H9 (cell line): ENCODE measurements at places on chromosomes 13 and 19.

DNA sequence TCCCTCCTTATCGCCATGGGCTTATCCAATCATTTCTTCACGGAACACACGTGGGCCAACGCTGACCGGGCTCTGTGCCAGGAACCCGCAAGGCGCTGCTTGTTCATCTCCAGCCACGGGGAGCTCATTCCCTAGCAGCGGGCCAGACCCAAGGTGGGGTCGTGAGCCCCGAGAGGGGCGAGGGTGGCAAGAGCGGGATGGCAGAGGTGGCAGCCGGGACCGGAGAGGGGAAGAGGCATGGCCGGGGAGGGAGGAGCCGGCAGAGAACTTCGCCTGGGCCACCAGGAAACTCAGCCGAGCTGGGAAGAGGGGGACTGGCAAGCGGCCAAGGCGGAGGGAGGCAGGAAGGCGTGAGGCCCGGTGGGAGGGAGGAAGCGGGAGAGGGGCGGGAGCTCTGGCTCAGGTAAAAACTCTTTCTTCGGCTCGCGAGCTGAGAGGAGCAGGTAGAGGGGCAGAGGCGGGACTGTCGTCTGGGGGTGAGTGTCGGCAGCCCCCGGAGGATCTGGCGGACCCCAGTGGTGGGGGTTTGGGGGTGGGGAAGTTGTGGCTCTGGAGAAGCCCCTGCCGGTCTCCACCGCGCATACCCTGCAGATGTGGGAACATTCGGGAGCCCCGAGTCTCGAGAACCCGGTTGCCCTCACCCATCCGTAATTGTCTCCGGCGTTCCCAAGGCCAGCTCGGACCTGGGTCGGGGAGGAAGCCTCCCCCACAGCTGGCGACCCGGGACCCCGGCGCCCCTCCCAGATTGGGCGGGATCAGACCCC, at the start of gene B3GNT3:
B3GNT3 (plus strand) TSS at position 408 of the 764 bp plus-strand sequence. CDS start 12,670 bp downstream, outside the sequence.
- peak; percentile 82 for DNase-seq

- no peak for DNase-seq
These were observed 146.2 kb downstream of the DCT start for GRCh38 chr13:94333131-94333820.

DNA sequence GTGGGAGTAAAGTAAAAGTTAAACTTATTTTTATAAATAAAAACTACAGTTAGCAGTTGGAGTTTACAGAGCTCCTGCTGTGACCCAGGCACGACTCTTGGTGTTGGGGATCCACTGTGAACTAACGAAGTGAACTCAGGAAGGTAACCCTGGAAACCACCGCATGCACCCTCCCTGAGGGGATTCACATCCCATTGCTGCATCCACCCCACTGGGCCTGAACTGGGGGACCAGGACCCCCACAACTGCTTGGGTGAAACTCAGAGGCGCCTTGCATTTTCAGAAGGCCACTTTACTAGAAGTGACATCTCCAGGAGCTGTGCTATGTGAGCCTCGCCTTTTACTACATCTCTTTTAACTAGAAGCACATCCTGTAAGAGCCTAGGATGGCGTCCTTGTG, 166.4 kb downstream of the TEX29 start:
- no peak for DNase-seq

DNA sequence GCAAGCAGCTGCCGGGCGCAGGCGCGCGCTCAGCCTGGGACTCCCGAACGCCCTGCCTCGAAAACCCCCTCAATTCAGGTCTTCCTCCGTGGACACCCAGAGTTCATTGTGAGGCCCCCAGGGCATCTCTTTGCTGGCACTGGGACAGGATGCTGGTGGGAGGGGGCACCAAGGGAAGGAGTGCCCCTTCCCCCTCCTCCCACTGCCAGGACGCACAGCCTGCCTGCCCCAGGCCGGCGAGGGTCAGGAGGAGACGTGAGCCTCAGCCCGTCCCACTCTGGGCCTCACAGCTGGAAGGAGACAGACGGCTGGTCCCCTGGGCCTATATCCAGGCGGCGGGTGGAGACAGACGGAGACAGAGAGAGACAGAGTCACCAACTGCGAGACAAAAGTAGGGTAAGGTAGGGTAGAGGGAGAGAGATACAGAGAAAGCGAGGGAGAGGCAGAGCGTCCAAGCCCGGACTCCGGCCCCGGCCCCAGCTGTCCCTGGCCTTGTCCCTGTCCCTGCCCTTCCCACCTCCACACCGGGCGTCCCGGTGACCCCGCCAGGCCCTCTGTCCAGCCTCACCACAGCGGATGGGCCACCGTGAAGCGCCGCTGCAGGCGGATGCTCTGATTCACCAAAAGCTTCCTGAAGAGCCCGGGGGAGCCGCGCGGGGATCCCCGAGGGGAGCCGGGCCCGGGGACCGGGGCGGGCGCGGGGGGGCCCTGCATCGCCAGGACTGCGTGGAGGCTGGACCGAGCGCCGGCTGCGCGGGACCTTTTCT, at the start of gene PDE4C:
PDE4C (minus strand) TSS at position 737 of the 767 bp plus-strand sequence; CDS start at position 714, 23 bp downstream.
- DNase-seq, result peak; percentile 55

GRCh38 chr13:101512650-101513049, 60.2 kb downstream of the ITGBL1 start:
- no peak for DNase-seq

GRCh38 chr13:49185264-49185663, 34.9 kb upstream of the MLNR start:
- DNase-seq, result no peak

- no peak for DNase-seq
These were observed 724.0 kb upstream of the MIR17HG start for GRCh38 chr13:90623318-90624011.

GRCh38 chr13:59531571-59532091, 632.1 kb downstream of the DIAPH3 start:
- DNase-seq, result peak; percentile 68

GRCh38 chr19:3768015-3768747, 3.8 kb downstream of the RAX2 start:
- DNase-seq, result no peak

DNA sequence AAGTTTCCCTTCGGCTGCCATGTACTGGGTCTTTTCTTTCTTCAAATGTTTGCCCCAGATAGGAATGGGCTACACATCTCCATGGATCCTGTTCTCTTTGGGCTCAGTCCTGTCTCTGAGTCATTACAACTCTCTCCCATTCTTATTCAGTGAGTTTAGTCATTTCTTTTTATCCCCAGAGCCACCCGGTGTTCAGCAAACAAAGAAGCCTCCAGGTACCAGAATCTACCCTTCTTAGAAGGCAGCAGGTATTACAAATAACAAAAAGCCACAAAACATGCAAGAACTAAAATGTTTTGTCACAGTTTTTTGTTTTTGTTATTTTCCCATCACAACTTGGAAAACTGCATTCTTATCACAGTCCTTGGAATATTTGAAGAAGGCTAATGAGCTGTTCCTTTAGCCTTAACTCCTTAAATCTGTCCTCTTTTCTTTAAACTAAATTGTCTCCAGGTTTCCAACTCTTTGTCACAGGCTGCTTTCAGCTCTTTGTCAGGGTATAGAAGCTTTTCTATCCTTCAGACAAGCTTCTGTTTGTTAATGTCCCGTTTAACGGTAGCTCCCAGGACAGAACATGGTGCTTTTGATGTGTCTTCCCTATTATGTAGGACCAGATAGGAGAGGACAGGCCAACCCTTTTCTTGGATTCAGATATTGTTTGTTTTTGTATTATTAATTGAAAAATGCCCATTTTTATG, 215.5 kb upstream of the HTR2A start:
- DNase-seq, result peak; percentile 53

- no peak for DNase-seq
These were observed 42.7 kb upstream of the AKAP11 start for GRCh38 chr13:42229287-42229686.

GRCh38 chr19:28705008-28705407, 507.9 kb downstream of the UQCRFS1 start:
- DNase-seq, result no peak

DNA sequence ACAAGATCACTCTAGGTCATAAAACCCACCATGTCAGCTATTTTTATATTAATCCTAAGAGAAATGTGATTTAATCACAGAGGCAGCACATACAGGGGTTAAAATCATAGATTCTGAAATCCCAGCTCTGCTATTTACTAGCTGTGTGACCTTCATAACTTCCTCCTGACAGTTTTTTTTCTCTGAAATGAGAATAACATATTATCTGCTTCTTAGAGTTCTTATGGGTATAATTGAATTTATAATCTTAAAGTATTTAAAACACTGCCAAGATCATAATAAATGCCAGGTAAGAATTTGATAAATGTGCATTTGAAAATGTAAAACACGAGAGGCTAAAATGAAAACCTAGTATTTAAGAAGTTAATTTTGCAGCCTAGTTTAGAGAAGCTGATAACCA, 722.9 kb downstream of the SLITRK6 start:
- DNase-seq, result no peak

GRCh38 chr13:43877326-43877725, 2.2 kb downstream of the CCDC122 start:
- DNase-seq, result no peak

DNA sequence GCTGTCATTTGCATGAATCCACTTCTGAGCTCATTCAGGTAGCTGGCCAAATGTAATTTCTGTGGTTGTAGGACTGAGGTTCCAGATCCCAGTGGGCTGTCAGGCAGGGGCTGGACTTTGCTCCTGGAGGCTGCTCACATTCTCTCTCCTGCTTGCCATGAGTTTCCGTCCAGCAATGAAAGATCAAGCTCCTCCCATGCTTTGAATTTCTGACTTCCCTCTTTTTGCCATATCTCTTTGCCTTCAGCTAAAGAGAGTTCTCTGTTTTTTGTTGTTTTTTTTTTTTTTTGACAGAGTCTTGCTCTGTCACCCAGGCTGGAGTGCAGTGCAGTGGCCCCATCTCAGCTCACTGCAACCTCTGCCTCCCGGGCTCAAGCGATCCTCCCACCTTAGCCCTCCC, 76.9 kb downstream of the ING1 start:
- no peak for DNase-seq

GRCh38 chr13:85486663-85487062, 312.6 kb downstream of the SLITRK6 start:
- no peak for DNase-seq

GRCh38 chr19:3660493-3661219, 34.1 kb upstream of the CACTIN start:
- no peak for DNase-seq

DNA sequence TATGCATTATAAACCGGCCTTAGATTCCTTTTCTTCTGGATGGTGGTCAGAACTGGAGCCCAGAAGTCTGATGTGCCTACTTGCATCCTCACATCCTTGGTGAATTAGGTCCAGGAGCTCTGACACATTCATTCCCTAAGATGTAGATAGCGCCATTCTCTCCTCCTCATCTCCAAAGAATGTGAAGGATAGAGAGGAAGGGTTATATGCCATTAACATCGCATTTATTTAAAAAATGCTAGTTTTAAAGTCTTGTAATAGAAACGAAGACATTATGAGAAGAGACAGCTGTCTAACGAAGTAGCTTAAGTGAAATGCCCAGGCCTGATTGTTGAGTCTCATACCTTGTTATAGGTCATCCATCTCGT, 9.7 kb downstream of the MBNL2 start:
- no peak for DNase-seq

DNA sequence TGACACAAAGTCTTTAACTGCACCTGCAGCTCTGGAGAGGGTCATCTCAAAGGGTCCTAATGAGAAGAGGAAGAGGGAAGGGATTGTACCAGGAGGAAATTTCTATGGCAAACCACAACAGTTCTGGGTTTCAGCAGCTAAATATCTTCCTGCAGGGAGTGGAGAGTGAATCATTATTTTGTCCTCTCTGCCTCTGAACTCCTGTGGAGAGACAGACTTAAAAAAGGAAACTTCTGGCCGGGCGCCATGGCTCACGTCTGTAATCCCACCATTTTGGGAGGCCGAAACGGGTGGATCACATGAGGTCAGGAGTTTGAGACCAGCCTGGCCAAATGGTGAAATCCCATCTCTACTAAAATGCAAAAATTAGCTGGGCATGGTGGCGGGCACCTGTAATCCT, 16.9 kb upstream of the C1QTNF9 start:
- DNase-seq, result no peak

DNA sequence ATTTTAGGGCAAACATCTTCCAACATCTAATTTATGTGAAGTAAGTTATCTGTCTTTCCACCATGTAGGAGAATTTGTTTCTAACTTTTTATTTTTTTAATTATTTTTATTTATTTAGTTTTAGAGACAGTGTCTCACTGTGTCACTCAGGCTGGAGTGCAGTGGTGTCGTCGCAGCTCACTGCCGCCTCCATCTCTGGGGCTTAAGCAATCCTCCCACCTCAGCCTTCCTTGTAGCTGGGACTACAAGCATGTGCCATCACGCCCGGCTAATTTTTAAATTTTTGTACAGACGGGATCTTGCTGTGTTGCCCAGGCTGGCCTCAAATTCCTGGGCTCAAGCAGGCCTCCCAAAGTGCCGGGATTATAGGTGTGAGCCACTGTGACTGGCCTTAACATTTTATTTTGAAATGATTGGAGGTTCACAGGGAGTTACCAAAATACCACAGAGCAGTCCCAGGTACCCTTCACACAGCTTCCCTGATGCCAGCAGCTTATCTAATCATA, 58.8 kb downstream of the CELF5 start:
- DNase-seq, result no peak

DNA sequence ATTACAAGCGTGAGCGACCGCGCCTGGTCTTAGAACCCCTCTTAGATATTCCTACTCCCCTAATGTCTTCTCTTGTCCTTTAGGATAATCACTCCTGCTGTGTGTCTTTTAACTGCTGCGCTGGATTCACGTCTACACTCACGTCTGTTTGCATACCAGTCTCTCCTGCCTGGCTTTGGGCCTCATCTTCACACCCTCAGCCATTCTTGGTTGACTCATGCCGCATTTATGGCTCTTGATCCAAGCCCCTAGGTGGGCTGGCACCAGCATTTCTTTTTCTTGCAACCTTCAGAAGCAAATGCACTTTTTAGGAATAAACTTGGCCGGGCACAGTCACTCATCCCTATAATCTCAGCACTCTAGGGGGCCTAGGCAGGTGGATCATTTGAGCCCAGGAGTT, 22.7 kb downstream of the MYO9B start:
- DNase-seq, result no peak

- DNase-seq, result no peak
These were observed 1.0 kb upstream of the KDM4B start for GRCh38 chr19:4967738-4968461.

DNA sequence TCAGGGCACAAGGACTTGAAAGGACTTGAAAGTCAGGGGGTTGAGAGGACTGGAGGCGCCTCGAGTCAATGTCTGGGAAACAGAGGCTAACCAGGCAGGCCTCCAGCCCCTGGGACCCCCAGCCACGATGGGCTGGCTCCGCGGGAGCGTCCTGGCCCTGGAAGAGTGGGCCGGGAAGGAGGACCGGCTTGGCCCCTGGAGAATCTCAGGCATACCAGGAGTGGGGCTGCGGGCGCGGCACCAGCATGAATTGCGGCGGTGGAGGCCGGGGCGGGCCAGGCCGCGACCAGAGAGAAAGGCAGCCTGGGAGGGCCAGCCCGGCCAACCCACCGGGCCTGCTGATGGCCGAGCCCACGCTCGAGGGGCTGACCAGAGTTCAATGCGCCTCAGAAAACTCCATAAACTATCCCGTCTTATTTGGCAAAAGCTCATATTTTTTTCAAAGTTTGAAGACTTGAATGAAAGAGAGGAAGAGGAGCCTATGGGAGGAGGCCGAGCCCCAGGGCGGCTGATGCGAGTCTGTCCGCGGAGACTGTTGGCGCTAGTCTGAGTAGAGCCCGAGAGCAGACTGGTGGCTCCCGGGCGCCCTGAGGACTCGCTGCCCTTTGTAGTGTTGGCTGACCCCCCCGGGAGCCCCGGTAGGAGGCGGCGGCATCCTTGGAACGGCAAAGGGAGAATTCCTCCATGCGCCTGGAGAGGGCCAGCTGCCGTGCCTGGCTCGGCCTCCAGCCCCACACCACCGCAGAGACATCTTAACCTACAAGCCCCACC, 68.0 kb downstream of the MLLT1 start:
- DNase-seq, result no peak
